ENCODE measurements at places on chromosomes 5 and 9. TPM values are rescaled to one million over a fixed set of nuclear protein-coding genes. Genes with fewer than 3 reads are reported as not detected.

DNA sequence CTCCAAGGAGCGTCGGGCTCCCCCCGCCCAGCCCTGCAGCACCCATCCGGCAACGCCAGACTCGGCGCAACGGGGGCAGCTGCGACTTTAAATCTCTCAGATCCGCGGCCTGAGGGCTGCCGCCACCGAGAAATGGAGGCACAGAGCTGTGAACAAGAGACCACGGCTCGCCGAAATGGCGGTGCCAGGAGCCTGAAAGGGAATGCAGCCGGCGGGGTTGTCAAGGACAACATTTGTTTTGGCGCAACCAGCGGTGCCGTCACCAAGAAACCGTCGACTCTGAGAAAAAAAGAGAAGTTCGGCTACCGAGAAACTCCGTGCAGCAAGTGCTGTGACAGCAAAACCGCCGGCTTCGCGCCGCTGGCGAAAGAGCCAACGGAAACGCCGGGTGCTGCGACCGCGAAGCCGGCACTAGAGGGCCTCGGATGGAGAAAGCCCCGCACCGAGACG, 2.1 kb upstream of the ANXA2R start:
- DNase-seq: no peak
- no peaks in the 10 kb centered on the region for H3K4me1 ChIP-seq
- peak overlapping the region; percentile 75 for H3K4me3 ChIP-seq
- no peaks in the 10 kb centered on the region for H3K36me3 ChIP-seq

DNA sequence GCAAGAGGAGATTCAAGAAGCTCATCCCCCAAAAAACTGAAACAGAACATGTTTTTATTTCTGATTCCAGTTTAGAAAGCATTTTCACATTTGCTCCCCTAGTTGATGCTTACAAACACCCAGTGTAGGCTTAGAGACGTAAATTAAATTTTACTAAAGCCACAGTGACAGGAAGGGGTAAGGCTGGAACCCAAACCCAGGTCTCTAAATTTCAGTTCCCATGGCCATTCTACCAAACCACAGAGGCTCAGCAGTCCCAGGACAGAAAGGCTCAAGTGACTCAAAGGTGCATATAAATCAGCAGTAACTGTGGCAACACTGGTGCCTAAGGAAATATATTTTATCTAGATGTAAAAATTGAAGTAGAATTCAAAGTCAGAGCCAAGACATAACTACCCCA, 128.7 kb downstream of the CEP120 start:
- no peaks in the 10 kb centered on the region for H3K4me1 ChIP-seq
- no peak overlapping the region for H3K27ac ChIP-seq
- no peak overlapping the region for H3K4me3 ChIP-seq
- no peaks in the 10 kb centered on the region for H3K27me3 ChIP-seq

- no peaks in the 10 kb centered on the region for H3K4me1 ChIP-seq
- H3K27ac ChIP-seq: no peak overlapping the region
- H3K27me3 ChIP-seq: no peaks in the 10 kb centered on the region
- H3K4me3 ChIP-seq: no peak overlapping the region
- H3K36me3 ChIP-seq: no peaks in the 10 kb centered on the region
- DNase-seq: no peak
Measured at GRCh38 chr5:37088009-37088408, 161.2 kb downstream of the CPLANE1 start.

CTXN3 gene
- not detected for total RNA-seq

GRCh38 chr5:150758203-150758530, 650 bp downstream of the DCTN4 start:
- H3K36me3 ChIP-seq: no peaks in the 10 kb centered on the region
- H3K4me1 ChIP-seq: no peaks in the 10 kb centered on the region
- H3K27me3 ChIP-seq: no peaks in the 10 kb centered on the region
- H3K27ac ChIP-seq: peak overlapping the region; percentile 91
- peak overlapping the region; percentile 59 for H3K4me3 ChIP-seq

NIPAL4 gene
- total RNA-seq: under 0.01 TPM
